ENCODE measurements at places on chromosomes 1 and 21. TPM values are rescaled to one million over a fixed set of nuclear protein-coding genes. Genes with fewer than 3 reads are reported as not detected.

S100A1 gene
- polyA plus RNA-seq, result not detected

GRCh38 chr1:150804671-150805070 lies 3.4 kb downstream of the CTSK start:
- peaks cover 34% of the 10 kb centered on the region for H3K4me1 ChIP-seq
- no peaks in the 10 kb centered on the region for H3K27me3 ChIP-seq
- peaks cover under 1% of the 10 kb centered on the region for H3K36me3 ChIP-seq
- DNase-seq, result no peak
- no peak overlapping the region for H3K4me3 ChIP-seq
- no peak overlapping the region for H3K27ac ChIP-seq

CLDN19 gene
- polyA plus RNA-seq, result not detected

DNA sequence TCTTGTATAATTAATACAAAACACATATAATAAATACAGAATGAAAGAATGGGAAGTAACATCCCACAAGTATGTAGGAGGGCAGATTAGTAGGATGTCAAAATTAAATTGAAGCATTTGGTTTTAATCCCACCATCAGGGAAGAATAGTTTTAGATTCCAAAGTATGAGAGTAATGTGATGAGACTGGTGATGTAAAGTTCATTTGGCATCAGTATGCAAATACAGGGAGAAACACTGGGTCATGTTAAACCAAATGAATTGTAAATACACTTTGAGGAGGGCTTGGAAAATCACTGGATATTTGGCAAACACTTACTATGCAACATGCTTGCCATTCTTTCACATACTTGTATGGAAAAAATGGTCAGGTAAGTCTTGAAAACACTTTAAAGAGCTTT lies 358.8 kb downstream of the DPYD start:
- H3K4me3 ChIP-seq, result no peak overlapping the region
- H3K27ac ChIP-seq, result no peak overlapping the region

FBLIM1 gene
- not detected for polyA plus RNA-seq

DCDC2B gene
- not detected for polyA plus RNA-seq

TMEM183A gene
- polyA plus RNA-seq, result 60.5 TPM

PAFAH2 gene
- 9.2 TPM for polyA plus RNA-seq

GRCh38 chr1:170765712-170766330 lies 101.9 kb downstream of the PRRX1 start:
- H3K27ac ChIP-seq, result no peak overlapping the region
- H3K4me1 ChIP-seq, result no peaks in the 10 kb centered on the region
- H3K36me3 ChIP-seq, result no peaks in the 10 kb centered on the region
- no peaks in the 10 kb centered on the region for H3K27me3 ChIP-seq
- DNase-seq, result no peak

- no peaks in the 10 kb centered on the region for H3K27me3 ChIP-seq
- peak overlapping the region; percentile 16 for H3K4me3 ChIP-seq
- DNase-seq, result no peak
- H3K36me3 ChIP-seq, result peaks cover 47% of the 10 kb centered on the region
- peaks cover 34% of the 10 kb centered on the region for H3K4me1 ChIP-seq
- peak overlapping the region; percentile 37 for H3K27ac ChIP-seq
These were observed 393 bp downstream of the LYSMD1 start for GRCh38 chr1:151165281-151165737.

DNA sequence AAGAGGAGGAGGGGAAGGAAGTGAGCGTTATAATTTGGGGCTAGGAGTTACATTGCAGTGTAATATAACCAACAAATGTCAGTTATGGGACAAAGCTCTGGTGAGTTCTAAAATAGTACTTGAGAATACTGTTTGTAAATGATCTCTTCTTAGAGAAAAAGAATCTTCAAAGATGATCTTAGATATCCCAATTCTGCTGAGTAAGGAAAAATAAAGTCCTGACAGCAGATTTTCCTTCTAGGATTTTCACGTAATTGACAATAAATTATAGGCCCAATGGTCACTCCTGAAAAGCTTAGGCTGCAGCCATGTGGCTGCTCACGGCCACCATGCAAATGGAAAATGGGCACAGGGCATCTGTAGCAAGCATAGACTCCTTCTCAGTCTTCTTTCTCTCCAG lies 241.6 kb downstream of the SIPA1L2 start:
- H3K27ac ChIP-seq, result no peak overlapping the region
- H3K27me3 ChIP-seq, result no peaks in the 10 kb centered on the region
- H3K4me1 ChIP-seq, result no peaks in the 10 kb centered on the region
- DNase-seq, result no peak
- no peak overlapping the region for H3K4me3 ChIP-seq
- H3K36me3 ChIP-seq, result no peaks in the 10 kb centered on the region

HSPA13 gene
- 6.8 TPM for polyA plus RNA-seq
